Activated CD8-positive, alpha-beta memory T cell treated with anti-CD3 and anti-CD28 coated beads, Interleukin-2, amount 10 ng/mL, durations not matched to agents 7 days and 5 days (primary cell): ENCODE measurements at places on chromosomes 6 and 20. TPM values are rescaled to one million over a fixed set of nuclear protein-coding genes. Genes with fewer than 3 reads are reported as not detected.
A peak's percentile ranks its signal among the peaks of the same experiment; 100 is the strongest.

DNA sequence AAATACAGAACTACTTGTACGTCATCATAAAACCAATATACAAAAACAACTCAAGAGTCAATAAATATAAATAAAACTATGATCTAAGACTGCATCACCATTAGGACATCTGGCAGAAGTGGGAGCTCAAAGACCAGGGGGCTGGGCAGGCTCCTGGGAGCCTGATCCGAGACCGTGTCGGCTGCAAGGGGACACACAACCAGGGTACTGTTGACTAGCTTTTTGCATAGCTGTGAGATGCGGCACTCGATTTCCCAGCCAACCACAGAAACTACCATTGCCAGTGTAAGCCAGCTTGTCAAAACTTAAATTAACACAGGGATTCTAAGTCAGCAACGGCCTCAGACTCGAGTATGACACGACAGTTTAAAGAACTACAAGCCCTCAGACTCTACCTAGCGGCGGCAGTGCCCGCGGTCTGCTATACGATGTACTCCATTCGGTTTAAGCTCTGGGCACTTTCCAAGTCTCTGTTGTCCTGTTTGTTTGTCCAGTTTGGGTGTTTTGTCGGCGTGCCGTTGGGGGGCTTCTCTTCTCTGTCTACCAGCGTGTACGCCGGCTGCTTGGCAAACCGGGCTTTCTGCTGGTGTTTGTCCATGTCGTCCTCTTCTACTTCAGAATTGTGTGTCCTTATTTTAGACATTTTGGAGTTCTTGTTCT lies 34.6 kb downstream of the JAG1 start:
- DNase-seq = no peak

- no peak for DNase-seq
These were observed 33.1 kb upstream of the SEC63 start for GRCh38 chr6:107991061-107991460.

GRCh38 chr20:17612287-17612991 lies 42.6 kb downstream of the DSTN start:
- DNase-seq = peak; percentile 85

GRCh38 chr6:52286798-52287432 lies 2.4 kb upstream of the MCM3 start:
- DNase-seq = peak; percentile 86

GRCh38 chr6:150751296-150751695 lies 114.2 kb upstream of the MTHFD1L start:
- DNase-seq = no peak

GRCh38 chr6:1426416-1426815 lies 37.0 kb downstream of the FOXF2 start:
- DNase-seq = no peak

DNA sequence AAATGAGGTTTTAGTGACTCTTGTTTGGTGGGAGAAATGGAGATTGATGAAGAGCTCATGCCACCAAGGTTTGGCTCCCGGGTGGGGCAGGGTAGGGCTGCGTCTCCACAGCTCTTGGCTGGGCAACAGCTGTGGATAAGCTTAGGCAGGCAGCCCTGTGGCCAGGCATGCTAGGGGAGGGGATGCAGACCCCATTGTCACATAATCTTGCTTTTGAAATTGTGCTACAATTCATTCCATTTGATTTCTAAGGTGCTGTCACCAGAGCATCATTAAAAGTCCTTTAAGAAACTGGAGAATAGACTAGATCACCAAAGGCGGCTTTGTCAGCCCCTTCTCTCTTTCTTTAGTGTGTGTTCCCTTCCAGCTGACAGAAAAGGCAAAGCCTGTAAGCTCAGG lies 574.2 kb upstream of the JAG1 start:
- no peak for DNase-seq

Gene BMP7
- not detected for total RNA-seq

Gene PRL
- total RNA-seq = not detected

Gene SASH1
- 0.03 TPM for total RNA-seq
